ENCODE measurements at places on chromosomes 16 and 17.

DNA sequence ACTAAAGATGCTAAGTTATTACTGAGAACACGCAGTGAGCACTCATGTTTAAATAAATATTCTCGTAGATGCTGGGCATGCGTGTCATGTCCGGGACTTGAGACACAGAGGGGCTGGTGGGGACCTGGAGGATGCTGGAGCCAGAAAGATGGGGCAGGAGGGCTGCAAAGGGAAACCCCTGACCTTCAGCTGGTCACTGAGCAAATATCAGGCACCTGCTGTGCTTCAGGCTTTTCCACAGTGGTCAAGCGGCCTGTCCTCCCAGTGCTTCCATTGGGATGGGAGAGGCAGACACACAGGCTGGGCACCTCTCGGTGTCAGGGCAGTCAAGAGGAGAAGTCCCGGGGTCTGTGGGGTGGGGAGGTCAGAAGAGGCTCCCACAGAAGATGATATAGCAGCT lies 211.4 kb downstream of the GSG1L start:
- no peak for DNase-seq

- no peak for DNase-seq
Observed at GRCh38 chr16:50673496-50674275, 7.4 kb downstream of the SNX20 start.

GRCh38 chr17:50079334-50080095 lies 15.6 kb upstream of the PDK2 start:
- no peak for DNase-seq

- peak; percentile 73 for DNase-seq
Observed at GRCh38 chr17:14737984-14738651, 437.2 kb downstream of the HS3ST3B1 start.

DNA sequence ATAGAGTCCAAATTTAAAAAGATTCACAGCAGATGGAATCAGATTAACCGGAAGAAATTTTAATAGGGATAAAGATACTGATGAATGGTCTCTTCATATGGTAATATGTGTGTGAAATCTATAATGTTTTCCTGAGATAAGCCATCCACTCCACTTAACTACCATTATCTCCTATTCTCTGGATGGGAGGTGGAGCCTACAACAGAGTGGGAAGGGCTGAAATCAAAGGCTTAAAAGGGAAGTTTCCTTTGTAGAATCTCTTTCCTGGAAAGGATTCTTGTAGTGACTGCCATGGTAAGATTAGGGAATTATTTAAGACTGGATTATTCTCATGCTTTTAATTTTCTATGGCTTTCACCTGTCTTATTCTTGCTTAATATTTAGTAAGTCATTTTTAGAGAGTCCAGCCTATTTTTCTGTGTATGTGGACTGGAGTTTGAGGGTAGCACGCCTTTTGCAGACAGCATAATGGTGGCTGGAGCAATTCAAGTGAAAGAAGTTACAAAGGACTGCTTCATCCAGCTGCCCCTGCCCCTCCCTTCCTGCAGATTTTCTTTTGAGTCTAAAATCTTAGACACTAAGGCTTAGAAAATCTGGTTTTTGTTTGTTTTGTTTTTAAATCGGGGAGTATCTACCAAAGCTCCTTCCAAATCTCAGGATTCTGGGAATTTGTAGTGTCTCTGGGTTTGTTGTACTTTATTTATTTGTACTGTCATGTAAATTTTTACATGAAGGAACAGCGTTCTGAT lies 26.5 kb downstream of the KAT7 start:
- DNase-seq, result no peak

- no peak for DNase-seq
Observed at GRCh38 chr17:70270554-70270953, 101.2 kb downstream of the KCNJ2 start.

DNA sequence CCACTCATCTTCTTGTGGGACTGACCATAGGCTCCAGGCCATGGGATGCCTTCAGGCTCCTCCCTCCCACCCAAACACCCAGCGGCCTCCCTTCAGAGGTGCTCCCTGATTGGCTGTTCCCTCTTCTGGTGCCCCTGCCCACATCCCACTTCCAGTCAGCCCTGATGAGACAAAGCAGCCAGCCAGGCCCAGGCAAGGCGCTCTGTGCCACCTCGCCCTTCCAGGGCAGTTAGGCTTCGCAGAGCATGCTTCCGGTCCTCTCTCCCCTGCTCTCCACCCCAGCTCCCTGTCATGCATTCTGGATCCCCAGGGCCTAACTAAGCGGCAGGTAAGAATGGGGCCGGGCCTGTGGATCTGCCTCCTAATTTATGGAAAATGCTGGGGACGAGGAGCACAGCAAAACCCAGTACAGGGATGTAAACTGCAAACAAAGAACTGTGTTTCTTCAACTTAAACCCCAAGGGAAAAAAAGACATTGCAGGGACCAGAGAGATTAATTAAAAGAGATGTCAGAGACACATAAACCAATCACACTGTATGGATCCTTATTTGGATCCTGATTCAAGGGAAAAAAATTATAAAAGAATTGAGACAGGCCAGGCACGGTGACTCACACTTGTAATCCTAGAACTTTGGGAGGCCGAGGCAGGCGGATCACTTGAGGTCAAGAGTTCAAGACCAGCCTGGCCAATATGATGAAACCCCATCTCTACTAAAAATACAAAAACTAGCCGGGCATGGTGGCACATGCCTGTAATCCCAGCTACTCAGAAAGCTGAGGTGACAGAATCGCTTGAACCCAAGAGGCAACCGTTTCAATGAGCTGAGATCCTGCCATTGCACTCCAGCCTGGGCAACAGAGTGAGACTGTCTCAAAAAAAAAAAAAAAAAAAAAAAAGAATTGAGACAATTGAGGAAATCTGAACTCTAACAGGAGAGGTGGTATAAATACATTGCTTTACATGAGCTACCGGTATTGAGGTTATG lies 26.0 kb downstream of the ZDHHC7 start:
- no peak for DNase-seq

GRCh38 chr16:76653390-76654026 lies 376.3 kb downstream of the CNTNAP4 start:
- no peak for DNase-seq

- no peak for DNase-seq
Observed at GRCh38 chr17:27218041-27218440, 75.9 kb upstream of the WSB1 start.

GRCh38 chr17:288802-289356 lies 63.7 kb downstream of the RPH3AL start:
- no peak for DNase-seq

- no peak for DNase-seq
Observed at GRCh38 chr16:72937916-72938794, 109.8 kb downstream of the ZFHX3 start.

GRCh38 chr16:86614699-86615098 lies 36.4 kb downstream of the FOXL1 start:
- no peak for DNase-seq

DNA sequence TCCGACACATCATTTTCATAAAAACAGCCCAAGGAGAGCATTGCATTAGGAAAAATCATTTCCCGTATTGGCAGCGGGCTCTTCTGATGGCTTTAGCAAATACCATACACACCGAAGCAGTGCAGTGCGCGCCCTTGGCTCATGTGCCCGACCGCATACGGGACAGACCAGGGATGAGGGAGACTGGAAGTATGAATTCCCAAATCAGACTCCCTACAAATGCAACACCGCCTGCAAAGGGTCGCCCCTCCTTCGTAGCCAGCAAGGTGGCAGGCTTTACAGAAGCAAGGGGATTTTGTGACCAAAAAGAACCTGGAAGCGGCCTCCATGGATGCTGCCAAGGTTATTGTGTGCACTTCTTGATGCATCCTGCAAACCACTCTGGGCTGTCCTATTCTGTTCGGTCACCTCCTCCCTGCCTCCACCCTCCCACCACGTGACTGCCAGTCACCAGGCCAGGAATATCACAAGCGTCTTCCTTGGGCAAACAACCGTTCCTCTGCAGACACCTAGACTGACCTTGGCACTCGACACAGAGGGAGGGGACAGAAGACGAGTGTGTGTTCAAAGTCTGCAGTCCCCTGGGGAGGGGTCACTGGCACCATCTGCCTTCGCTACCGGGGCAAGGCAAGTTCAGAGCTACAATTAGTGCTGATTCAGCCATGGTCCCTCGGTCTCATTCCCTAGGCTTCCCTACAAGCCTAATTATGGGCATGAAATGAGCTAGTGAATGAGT lies 460.4 kb downstream of the SLC39A11 start:
- DNase-seq, result no peak

DNA sequence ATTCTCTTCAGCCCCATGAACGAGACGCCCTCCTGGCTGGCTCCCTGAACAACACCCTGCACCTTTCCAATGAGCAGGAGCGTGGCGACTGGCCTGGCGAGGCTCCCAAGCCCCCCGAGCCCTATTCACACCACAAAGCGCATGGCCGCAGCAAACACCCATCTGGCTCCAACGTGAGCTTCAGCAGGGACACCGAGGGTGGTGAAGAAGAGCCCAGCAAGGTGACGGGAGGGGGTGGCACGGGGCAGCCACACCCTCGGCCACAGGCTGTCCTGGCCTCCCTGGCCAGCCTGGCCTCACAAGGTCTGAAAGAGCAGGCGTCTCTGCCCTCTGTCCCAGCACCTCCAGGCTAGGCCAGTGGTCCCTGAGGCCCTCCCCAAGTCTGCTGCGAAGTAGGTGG lies 23.7 kb downstream of the CASKIN2 start:
- no peak for DNase-seq

DNA sequence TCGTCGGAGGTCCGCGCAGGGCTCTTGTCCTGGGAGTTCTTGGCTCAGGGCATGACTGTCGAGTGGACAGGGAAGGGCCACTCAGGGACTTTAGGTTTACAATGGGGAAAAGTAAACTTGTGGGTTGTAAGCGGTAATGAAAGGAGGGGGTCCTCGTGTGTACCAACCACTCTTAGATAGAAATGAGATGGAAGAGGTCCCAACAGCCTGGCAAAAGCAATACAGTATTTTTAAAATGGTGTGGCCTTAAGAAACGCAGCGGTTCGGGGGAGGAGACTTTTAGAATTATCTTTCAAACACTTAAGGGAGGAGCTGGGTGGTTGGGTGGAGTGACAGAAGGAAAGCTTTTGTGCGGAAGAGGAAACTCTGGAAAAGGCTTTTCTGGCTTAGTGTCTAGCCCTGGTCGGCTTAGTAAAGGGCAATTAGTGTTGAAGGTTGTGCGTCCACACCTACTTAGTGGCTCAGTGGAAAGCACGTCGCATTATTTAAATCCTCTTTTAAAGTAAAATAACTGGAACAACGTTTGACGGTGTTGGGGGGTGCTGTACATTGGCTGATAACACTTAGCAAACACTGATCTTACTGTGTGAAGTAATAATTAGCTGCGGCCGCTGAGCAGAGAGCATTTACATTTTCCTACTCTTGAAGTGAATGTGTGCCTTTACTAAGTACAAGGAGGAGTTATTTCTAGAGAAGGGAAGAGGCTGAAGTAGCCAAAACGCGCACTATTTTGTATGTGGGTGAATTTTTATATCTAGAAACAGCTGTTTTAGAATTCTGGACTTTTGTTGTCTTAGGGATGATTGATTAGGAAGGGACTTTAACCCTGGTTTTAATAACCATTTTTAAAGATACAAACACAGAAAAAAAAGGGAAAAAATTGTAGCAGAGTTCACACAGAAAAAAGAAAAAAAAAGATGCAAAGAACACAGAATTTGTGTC lies 1.0 kb downstream of the WSB1 start:
- DNase-seq, result peak; percentile 74

GRCh38 chr17:29597361-29598172 lies 4.6 kb downstream of the ANKRD13B start:
- no peak for DNase-seq

DNA sequence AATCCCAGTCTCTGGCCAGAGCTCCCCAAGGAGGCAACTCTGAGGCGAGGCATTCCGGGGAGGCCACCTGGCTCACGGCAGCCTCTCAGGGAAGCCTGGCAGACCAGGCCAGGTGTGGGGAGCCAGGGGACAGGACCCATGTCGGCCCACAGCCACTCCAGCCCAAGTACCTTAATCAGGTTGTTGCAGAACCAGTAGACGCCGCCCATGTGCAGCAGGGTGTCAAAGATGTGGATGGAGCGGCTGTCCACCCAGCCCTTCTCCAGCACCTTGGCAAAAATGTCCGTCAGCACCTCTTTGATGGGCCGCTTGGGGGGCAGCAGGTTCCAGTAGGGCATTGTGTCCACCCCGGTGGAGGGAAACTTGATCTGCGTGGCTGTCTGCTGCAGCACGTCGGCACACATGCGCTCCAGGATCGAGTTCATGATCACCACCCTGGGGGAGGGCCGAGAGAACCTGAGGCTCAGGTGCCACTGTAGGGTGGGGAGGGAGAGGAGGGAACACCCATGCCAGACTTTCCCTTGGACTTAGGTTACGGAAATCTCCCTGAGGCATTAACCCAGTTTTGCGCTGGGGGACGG lies 7.8 kb downstream of the CSF3 start:
- DNase-seq, result no peak

DNA sequence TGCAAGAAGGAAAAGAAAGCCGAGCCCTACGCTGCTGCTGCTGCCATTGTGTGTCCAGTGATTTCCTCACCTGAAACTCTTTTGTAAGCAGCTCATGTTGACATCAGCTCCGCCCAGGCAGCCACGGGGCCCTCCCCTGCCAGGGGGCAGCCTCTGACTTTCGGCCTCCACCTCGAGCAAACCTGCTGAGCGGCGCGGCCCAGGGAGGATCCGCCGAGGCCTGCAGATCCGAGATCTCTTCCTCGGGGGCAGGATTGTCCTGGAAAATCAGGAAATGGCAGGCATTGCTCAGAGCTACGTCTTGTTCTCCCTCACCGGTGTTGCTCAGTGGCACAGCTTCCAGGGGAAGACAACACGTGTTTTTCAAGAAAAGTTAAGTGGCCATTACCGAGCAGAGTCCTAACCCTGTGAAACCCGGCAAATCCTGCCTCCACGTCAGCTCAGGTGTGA lies 35.6 kb upstream of the ZNF750 start:
- no peak for DNase-seq

GRCh38 chr16:89691986-89692569 lies 5.6 kb downstream of the CDK10 start:
- no peak for DNase-seq

DNA sequence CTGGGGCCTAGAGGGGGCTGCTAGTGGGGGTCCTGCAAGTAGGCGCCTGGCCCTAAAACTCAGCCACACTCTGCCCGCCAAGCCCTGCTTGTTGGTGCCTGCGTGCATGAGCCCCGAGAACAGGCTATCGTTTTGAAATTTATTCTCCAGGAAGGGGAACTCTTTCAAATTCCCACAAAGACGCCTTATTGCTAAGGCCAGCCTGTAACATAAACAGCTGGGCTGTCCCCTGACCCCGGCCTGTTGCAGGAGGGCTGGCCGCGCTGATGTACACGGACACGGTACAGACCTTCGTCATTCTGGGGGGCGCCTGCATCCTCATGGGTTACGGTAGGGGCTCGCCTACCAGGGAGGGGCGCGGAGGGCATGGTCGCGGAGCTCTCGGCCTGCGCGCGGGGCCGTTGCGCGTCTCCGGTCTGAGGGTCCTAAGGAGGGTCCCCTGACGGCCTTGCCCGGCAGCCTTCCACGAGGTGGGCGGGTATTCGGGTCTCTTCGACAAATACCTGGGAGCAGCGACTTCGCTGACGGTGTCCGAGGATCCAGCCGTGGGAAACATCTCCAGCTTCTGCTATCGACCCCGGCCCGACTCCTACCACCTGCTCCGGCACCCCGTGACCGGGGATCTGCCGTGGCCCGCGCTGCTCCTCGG lies 4.3 kb downstream of the SLC5A2 start:
- DNase-seq, result no peak

- DNase-seq, result no peak
Observed at GRCh38 chr16:11377154-11377553, 31.9 kb downstream of the RMI2 start.

GRCh38 chr16:17370731-17371285 lies 100.0 kb downstream of the XYLT1 start:
- DNase-seq, result no peak

- no peak for DNase-seq
Observed at GRCh38 chr17:50939795-50940684, 73.9 kb upstream of the TOB1 start.
